ENCODE measurements at places on chromosomes 5 and 9.

DNA sequence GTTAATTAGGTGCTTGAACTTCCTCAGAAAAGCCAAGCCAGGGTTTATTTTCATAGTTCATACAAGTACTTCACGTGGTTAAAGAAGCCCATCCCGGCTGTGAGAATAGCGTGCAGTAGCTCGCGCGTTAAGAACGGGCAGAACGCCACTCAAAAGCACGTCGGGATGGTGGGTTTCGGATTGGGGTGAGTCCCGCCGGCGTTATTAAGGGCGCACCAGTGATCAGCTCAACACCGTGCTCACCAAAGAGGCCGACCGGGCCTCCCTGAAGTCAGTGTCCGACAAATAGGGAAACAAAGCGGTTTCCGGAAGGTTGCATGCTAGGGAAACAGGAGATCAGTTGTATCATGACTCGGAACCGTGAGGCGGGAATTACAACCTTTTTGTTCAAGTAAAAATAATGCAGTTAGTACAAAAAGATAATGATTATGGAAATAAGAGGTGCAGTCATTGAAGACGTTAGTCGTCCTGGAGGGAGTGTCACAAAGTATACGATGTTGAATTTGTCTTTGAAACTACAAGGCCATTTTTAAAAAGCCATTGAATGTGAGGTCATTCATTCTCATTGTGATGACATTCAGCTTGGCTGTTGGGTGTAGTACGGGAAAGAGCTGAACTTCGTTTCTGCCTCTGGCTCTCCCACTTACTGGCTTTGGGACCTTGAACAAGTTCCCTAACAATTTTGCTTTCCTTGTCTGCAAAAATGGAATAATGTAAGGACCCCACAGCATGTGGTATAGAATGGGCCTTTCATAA lies 992 bp downstream of the SETD9 start:
- H3K27ac ChIP-seq: peak overlapping the region; percentile 96
- peaks cover 10% of the 10 kb centered on the region for H3K27me3 ChIP-seq
- DNase-seq: no peak
- H3K36me3 ChIP-seq: peaks cover 8% of the 10 kb centered on the region
- H3K4me1 ChIP-seq: peaks cover 22% of the 10 kb centered on the region

- peaks cover 32% of the 10 kb centered on the region for H3K4me1 ChIP-seq
- no peaks in the 10 kb centered on the region for H3K27me3 ChIP-seq
- H3K4me3 ChIP-seq: peak overlapping the region; percentile 9
- H3K36me3 ChIP-seq: peaks cover 15% of the 10 kb centered on the region
- peak overlapping the region; percentile 52 for H3K27ac ChIP-seq
- no peak for DNase-seq
Measured at GRCh38 chr5:94575196-94575595, 43.2 kb downstream of the KIAA0825 start.

DNA sequence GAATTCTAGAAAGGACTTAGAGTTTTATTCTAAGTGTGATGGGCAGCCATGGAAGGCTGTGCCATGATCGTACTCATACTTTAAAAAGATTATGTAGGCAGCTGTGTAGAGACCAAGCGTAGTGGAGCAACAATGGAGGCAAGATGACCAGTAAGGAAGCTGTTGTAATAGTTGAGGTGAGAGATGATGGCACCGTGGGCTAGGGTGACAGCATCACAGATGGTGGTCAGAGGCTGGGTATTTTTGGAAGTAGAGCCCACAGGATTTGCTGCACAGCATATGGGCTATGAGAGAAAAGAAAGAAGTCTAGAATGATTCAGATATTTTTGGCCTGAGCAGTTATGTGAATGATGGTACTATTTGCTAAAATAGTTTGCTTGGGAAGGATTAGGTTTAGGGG lies 7.7 kb downstream of the ARHGAP26 start:
- no peaks in the 10 kb centered on the region for H3K36me3 ChIP-seq
- H3K27me3 ChIP-seq: no peaks in the 10 kb centered on the region
- no peak for DNase-seq
- H3K27ac ChIP-seq: no peak overlapping the region
- H3K4me1 ChIP-seq: peaks cover 55% of the 10 kb centered on the region
- H3K4me3 ChIP-seq: no peak overlapping the region

GRCh38 chr5:156922207-156922792 lies 40.7 kb downstream of the TIMD4 start:
- peak overlapping the region; percentile 89 for H3K27ac ChIP-seq
- H3K36me3 ChIP-seq: peaks cover 25% of the 10 kb centered on the region
- peaks cover 65% of the 10 kb centered on the region for H3K4me1 ChIP-seq
- DNase-seq: no peak
- H3K4me3 ChIP-seq: peak overlapping the region; percentile 64

DNA sequence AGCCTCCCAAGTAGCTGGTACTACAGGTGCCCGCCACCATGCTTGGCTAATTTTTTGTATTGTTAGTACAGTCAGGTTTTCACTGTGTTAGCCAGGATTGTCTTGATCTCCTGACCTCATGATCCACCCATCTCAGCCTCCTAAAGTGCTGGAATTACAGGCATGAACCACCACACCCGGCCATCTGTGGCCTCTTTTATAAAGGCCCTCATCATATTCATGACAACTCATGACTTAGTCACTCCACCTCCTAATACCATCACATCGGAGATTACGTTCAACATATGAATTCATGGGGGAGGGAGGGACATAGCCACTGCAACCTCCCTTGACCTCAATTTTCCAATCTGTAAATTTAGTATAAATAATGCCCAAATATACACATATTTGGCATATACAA lies 27.2 kb upstream of the PLCXD3 start:
- H3K27ac ChIP-seq: no peak overlapping the region
- no peaks in the 10 kb centered on the region for H3K27me3 ChIP-seq
- H3K4me3 ChIP-seq: no peak overlapping the region
- no peaks in the 10 kb centered on the region for H3K4me1 ChIP-seq

DNA sequence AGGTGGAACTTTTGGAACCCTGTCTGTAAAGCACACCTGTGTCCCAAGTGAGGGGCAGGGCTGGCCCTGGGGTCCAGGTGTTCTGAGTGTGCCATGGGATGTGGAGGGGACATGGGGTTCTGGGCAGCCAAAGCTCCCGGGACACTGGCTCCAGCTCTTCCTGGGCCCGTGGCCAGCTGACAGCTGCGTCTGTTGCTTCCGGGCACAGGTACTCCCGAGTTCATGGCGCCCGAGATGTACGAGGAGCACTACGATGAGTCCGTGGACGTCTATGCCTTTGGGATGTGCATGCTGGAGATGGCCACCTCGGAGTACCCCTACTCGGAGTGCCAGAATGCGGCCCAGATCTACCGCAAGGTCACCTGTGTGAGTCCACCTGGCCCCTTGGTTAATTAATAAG lies 50.7 kb downstream of the WNK2 start:
- peaks cover 11% of the 10 kb centered on the region for H3K4me1 ChIP-seq
- no peaks in the 10 kb centered on the region for H3K36me3 ChIP-seq
- H3K27ac ChIP-seq: no peak overlapping the region
- no peak overlapping the region for H3K4me3 ChIP-seq
- peaks cover 4% of the 10 kb centered on the region for H3K27me3 ChIP-seq
- DNase-seq: no peak

GRCh38 chr5:127068493-127069214 lies 4.6 kb downstream of the C5orf63 start:
- no peaks in the 10 kb centered on the region for H3K27me3 ChIP-seq
- no peak overlapping the region for H3K4me3 ChIP-seq
- H3K36me3 ChIP-seq: peaks cover 23% of the 10 kb centered on the region
- no peak for DNase-seq

DNA sequence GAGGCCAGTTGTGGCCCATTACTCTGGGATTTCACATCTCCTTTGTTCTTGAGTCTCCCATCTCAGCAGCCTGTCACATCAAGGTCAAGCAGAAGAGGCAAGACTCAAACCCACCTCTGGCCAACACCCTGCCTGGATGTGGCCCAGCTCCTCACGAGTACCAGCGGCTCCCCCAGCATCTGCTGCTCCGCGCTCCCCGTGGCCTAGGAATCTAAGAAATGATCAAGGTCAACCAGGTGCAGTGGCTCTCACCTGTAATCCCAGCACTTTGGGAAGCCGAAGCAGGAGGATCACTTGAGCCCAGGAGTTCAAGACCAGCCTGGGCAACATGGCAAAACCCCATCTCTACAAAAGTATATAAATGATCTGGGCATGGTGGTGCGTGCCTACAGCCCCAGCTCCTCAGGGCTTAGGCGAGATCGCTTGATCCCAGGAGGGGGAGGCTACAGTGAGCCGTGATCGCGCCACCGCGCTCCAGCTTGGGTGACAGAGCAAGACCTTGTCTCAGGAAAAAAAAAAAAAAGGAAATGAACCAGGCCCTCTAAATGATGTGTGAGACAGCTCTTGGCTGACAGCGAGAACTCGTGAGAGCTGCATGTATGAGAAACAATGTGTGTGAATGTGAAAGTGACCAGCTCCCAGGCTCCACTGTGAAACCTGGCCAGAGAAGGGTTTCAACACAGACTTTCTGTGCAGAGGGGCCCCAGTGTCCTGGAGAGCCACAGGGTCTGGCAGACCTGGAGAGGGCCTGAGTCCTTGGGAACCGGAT lies 61.6 kb upstream of the ANGPTL2 start:
- H3K4me1 ChIP-seq: peaks cover 2% of the 10 kb centered on the region
- no peak overlapping the region for H3K27ac ChIP-seq
- no peaks in the 10 kb centered on the region for H3K36me3 ChIP-seq
- DNase-seq: no peak
- H3K4me3 ChIP-seq: no peak overlapping the region

- H3K27me3 ChIP-seq: no peaks in the 10 kb centered on the region
- no peak overlapping the region for H3K27ac ChIP-seq
- no peak for DNase-seq
- H3K36me3 ChIP-seq: no peaks in the 10 kb centered on the region
Measured at GRCh38 chr5:16013334-16014065, 166.1 kb downstream of the MARCHF11 start.

DNA sequence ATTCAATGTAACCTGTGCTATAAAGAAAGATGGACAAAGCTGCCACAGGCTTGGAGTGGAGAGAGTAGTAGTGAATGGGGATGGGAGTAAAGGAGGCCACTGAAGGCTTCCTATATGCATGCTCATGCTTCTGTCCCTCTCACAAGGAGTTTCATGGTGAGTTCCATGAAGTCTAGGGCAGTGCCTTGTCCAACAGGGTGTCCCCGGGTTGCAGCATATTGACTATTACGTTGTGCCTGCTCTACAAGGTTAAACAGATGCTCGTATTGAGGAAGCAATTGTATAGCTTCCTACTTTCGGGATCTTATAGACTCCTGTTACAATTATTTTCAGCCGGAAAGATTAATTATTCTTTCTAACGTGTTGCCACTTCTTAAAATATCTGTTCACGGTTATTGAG lies 129.1 kb upstream of the PIK3R1 start:
- no peaks in the 10 kb centered on the region for H3K36me3 ChIP-seq
- H3K4me3 ChIP-seq: no peak overlapping the region
- no peaks in the 10 kb centered on the region for H3K4me1 ChIP-seq
- no peak for DNase-seq
- no peak overlapping the region for H3K27ac ChIP-seq

GRCh38 chr9:136721339-136722092 lies 9.1 kb downstream of the DIPK1B start:
- H3K36me3 ChIP-seq: peaks cover 31% of the 10 kb centered on the region
- no peaks in the 10 kb centered on the region for H3K27me3 ChIP-seq
- DNase-seq: no peak
- H3K27ac ChIP-seq: no peak overlapping the region
- no peak overlapping the region for H3K4me3 ChIP-seq
- peaks cover 7% of the 10 kb centered on the region for H3K4me1 ChIP-seq

DNA sequence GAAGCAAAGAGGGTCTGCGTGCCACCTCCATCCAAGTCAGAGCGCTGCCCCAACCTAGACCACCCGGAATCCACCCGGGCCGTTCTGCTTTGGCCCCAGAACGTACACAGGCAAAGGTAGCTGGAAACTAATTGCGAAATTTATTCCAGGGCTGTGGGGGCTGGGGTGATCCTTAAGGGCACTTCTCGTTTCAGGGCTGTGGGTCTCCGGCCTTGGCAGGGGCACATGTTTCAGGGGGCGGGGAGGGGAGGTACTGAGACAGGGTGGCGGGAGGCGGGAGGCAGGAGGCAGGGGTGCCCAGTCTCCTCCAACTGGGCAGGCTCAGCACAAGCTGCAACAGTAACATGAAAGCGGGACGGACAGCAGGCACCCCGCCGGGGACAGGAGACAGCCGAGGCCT lies 26.1 kb downstream of the NR5A1 start:
- H3K36me3 ChIP-seq: no peaks in the 10 kb centered on the region
- no peak overlapping the region for H3K4me3 ChIP-seq
- no peak overlapping the region for H3K27ac ChIP-seq
- no peak for DNase-seq

GRCh38 chr5:132095424-132095972 lies 21.9 kb downstream of the CSF2 start:
- peaks cover 70% of the 10 kb centered on the region for H3K4me1 ChIP-seq
- H3K27me3 ChIP-seq: no peaks in the 10 kb centered on the region
- no peak for DNase-seq
- peaks cover 16% of the 10 kb centered on the region for H3K36me3 ChIP-seq
- H3K4me3 ChIP-seq: no peak overlapping the region

DNA sequence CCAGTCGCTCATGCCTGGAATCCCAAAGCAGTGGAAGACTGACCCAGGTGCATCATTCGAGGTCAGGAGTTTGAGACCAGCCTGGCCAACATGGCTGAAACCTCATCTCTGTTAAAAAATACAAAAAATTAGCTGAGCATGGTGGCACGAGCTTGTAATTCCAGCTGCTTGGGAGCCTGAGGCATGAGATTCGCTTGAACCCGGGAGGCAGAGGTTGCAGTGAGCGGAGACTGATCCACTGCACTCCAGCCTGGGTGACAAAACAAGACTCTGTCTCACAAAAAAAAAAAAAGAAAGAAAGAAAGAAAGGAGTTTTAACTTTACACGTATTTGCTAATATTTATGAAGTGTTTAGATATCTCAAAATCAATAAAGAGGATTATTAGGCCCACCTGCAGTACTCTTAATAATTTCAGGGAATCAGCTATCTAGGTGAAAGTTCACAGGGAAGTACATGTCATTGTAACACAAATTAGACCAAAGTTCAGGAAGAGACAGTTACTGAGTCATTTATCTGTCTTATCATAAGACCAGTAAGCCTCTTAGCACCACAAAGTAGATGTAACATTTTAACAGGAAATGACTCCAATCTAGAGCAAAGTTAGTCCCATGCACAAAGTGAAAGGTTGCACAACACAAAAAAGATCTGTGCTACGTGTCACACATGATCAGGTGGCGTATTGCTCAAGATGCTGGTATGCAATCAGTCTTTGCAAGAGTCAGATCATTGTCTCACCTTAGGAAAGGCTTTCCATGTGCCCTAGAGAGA lies 34.1 kb upstream of the PLIN2 start:
- peaks cover 16% of the 10 kb centered on the region for H3K4me1 ChIP-seq
- peak overlapping the region; percentile 33 for H3K4me3 ChIP-seq
- no peaks in the 10 kb centered on the region for H3K36me3 ChIP-seq
- H3K27me3 ChIP-seq: no peaks in the 10 kb centered on the region
- H3K27ac ChIP-seq: peak overlapping the region; percentile 89

GRCh38 chr5:71828291-71829040 lies 109.4 kb downstream of the CARTPT start:
- H3K36me3 ChIP-seq: no peaks in the 10 kb centered on the region
- no peak for DNase-seq

GRCh38 chr5:100761192-100761591 lies 141.9 kb downstream of the ST8SIA4 start:
- H3K27me3 ChIP-seq: peaks cover 18% of the 10 kb centered on the region
- no peaks in the 10 kb centered on the region for H3K4me1 ChIP-seq
- no peaks in the 10 kb centered on the region for H3K36me3 ChIP-seq
- H3K4me3 ChIP-seq: no peak overlapping the region
